ENCODE measurements at places on chromosomes 1 and 21.
A peak's percentile ranks its signal among the peaks of the same experiment; 100 is the strongest.

GRCh38 chr1:159088050-159088449 lies 11.5 kb upstream of the AIM2 start:
- no peak for DNase-seq

GRCh38 chr1:6614019-6614928 lies 743 bp downstream of the PHF13 start:
- no peak for DNase-seq

DNA sequence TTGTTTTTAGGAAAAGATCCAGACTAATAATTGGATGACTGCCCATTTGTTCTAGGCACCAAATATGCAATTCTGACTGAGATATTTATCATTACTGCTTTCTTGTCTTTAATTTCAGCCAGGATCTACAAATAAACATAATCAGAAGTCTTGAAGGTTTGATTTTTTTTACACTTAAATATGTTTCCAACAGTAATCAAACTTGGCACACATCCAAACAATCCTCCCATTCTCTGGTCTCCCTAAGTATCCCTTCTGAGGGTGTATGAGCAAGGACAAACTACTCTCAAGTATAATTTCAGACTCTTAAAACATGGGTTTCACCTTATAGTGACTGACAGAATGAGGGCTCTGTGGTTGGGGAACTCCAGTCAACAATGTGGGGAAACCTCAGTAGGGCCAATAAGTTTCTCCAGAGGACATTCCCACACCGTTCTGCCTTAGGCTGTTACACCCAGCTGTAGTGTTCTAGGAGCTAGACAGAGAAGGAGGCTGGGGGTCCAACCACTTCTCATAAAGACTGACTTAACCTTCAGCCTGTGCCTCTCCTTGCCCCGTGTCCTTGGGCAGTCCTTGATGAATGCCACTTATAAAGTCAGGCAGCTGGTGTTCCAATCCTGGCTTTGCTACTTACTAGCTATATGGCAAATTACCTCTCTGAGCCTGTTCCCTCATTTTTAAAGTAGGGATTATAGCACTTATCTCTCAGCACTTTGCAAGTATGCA lies 1.5 kb upstream of the PALMD start:
- no peak for DNase-seq

GRCh38 chr1:46113948-46114347 lies 18.5 kb downstream of the PIK3R3 start:
- DNase-seq: no peak

DNA sequence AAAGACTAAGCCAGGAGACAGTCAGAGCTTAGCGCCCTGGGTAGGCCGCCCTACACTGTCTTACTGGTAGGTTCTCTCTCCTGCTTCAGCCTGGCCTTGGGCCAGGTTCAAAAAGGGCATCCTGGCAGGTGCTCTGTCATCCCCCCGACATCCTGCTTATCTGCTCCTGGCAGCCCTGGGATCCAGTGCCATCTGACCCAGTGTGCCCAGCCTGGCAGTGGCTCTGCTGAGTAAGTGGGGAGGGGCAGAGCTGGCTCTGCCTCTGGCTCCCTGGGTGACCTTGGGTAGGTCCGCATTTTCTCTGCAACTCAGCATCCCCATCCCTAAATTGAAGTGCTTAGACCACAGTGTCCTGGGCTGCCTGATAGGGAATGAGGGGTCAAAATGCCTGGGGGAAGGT lies 549.9 kb downstream of the PTPRU start:
- peak; percentile 56 for DNase-seq

DNA sequence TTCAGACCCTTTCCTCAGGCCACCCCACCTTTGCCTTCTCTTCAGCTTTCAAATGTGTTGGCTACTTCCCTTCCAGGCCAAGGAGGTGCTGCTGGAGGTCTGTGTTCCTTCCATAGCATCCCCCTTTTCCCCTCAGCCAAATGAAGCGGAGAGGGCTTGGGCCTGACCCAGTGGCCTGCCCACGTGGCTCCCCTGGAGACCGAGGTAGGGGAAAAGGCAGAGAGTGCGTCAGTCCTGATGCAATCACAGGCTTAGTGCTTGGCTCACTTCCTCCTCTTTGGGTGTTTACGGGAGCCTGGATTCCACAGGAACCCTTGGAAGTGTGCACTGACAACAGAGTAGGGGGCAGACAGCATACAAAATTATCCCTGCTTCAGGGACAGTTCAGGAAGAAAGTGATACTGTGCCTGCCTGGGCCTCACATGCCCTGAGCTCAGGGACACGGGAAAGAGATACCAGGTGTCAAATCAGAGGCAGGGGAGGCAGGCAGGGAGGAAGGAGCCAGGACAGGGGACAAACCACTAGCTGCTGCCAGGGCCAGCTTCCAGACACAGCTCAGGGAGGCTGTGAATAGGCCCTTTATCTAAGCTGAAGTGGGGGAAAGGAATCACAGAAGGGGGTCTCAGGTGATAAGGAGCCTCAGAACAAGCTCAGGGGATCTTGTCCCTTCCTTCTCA lies 16.6 kb upstream of the PTP4A2 start:
- DNase-seq: no peak

GRCh38 chr1:94490556-94490955 lies 51.0 kb downstream of the F3 start:
- DNase-seq: no peak

- no peak for DNase-seq
Observed at GRCh38 chr1:195236991-195237889, 1371.0 kb downstream of the KCNT2 start.

- no peak for DNase-seq
Observed at GRCh38 chr1:109989506-109990301, 5.1 kb downstream of the AHCYL1 start.

DNA sequence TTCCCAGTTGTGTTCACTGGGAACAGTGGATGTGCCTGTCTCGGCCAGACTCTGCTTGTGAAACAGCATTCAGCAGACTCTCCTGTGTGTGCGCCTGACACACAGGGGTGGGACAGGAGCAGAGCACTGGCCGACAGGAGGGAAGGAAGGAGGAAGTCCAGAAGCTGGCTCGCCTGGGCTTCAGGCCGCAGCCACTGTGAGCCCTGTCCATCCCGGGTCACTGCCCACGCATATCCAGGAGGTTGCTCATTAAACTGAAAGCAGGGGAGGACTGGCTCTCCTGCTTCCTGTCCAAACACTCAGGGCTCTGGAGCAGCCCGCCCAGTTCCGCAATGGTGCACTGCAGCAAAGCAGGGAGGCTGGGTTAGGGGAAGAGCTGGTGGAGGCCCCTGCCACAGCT lies 218.7 kb upstream of the VAMP3 start:
- DNase-seq: no peak
